ENCODE measurements at places on chromosomes 12 and 14. TPM values are rescaled to one million over a fixed set of nuclear protein-coding genes. Genes with fewer than 3 reads are reported as not detected.

EEF1AKMT3 gene
- 9.3 TPM for total RNA-seq

LRP1-AS gene
- not detected for total RNA-seq

TMEM229B gene
- total RNA-seq, result not detected

POTEM gene
- total RNA-seq, result not detected

GPR33 gene
- not detected for total RNA-seq

Data from PC-3 (cell line).